ENCODE measurements at places on chromosomes 3 and 15. TPM values are rescaled to one million over a fixed set of nuclear protein-coding genes. Genes with fewer than 3 reads are reported as not detected.

DNA sequence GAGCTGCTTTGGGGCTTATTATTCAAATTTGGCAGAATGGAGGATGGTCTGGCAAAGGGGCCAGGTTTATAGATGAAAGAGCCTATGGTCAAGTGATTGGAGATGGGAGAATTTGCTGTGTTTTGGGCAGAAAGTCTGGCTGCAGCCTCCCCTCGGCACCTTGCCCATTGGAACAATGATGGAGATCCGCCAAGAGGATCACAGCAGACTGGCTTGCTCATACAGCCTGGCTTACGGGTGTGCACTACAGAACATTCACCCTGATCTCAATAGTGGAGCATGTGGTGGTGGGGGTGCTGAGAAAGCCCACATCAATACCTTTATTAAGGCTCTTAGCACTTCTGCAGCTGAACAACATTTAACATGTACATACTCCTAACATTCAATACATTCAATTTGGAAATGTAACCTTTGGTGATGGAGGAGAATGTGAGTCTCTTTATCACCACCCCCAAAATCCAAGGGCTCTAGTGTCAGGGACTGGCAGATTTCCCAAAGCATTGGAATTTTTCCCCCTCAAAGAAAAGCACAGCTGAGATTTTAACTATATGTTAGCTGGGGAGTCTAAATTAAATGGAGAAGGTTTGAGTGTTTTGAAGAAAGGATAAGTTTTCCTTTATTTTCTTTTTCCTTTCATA is 118.4 kb upstream of the TMC3 start:
- H3K4me1 ChIP-seq: no peaks in the 10 kb centered on the region
- no peak for DNase-seq
- H3K27ac ChIP-seq: no peak overlapping the region

DNA sequence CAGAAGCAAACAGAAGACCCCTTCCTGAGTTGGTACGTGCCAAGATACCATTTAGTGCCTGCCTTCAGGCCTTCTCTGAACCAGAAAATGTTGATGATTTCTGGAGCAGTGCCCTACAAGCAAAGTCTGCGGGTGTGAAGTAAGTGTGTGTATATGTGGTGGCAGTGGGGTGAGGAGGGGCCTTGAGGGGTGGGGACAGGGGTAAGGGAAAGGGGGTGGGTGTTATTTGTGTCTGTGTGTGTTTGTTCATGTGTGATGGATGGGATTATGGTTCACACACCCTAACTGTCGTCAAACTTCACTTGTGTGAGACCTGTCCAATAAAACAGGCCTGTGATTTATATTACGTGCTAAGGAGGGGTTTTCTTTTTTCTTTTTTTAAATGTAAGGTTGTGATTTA is 92.2 kb downstream of the USP13 start:
- no peaks in the 10 kb centered on the region for H3K36me3 ChIP-seq
- H3K27ac ChIP-seq: no peak overlapping the region
- no peaks in the 10 kb centered on the region for H3K27me3 ChIP-seq
- no peak overlapping the region for H3K4me3 ChIP-seq
- H3K4me1 ChIP-seq: no peaks in the 10 kb centered on the region
- no peak for DNase-seq

DNA sequence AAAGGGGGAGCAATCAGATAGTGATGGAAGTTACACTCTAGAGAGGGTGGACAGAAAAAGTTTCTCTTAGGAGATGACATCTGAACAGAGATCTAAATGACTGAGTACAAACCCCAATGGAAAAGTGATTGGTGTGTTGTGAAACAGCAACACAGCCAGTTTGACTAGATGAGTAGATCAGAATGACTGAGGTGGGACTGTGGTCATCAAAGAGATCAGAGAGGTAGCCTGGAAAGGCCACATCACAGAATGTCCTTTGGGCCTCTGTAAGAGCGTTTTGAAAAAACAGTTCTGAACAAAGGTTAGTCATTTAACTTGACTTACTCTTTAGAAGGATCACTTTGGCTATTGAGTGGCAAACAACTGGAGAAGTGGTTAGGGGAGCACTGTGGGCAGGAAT is 10.6 kb downstream of the LRRC58 start:
- peaks cover 35% of the 10 kb centered on the region for H3K36me3 ChIP-seq
- no peaks in the 10 kb centered on the region for H3K4me1 ChIP-seq
- no peak overlapping the region for H3K4me3 ChIP-seq
- no peaks in the 10 kb centered on the region for H3K27me3 ChIP-seq
- no peak overlapping the region for H3K27ac ChIP-seq

- H3K36me3 ChIP-seq: peaks cover 13% of the 10 kb centered on the region
- peak; percentile 45 for DNase-seq
- H3K27me3 ChIP-seq: no peaks in the 10 kb centered on the region
- peaks cover 39% of the 10 kb centered on the region for H3K4me1 ChIP-seq
- H3K4me3 ChIP-seq: peak overlapping the region; percentile 81
- H3K27ac ChIP-seq: peak overlapping the region; percentile 99
These were observed 515 bp downstream of the EIF4G1 start for GRCh38 chr3:184314700-184315542.

GRCh38 chr3:126459763-126460127 is 15.9 kb downstream of the ZXDC start:
- peaks cover 21% of the 10 kb centered on the region for H3K36me3 ChIP-seq
- H3K27ac ChIP-seq: no peak overlapping the region
- H3K4me1 ChIP-seq: no peaks in the 10 kb centered on the region
- no peak for DNase-seq
- no peak overlapping the region for H3K4me3 ChIP-seq

- peaks cover 78% of the 10 kb centered on the region for H3K4me1 ChIP-seq
- no peak overlapping the region for H3K4me3 ChIP-seq
- DNase-seq: no peak
- H3K36me3 ChIP-seq: no peaks in the 10 kb centered on the region
These were observed 30.4 kb downstream of the RARB start for GRCh38 chr3:25458420-25458814.

DNA sequence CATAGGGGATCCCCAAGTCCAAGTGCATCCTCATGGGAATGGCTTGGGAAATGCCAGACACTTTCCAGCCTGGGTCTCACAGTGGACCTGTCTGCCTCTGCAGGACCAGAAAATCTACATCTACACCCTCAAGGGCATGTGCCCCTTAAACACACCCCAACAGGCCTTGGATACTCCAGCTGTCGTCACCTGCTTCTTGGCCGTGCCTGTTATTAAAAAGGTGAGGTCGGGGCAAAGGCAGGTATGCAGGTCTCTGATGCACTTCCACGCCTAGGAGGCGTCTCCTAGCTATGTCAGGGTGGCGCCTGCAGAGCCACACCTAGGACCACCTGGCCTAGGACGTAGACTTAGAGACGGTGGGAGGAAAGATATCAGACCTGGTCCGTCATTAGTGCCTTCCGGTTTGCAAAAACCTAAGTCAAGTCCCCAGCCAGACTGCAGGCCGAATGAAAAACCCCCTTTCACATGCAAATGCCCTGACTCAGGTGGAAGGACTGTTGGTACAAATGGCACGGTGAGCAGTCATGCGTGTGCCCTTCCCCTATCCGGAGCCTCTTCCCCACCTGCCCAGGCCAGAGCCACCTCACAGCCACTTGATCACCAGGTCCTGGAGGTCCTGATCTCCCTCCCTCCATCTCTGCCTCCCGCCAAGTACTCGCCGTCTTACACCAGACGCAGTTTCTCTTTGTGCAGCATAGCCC is 143.5 kb downstream of the LRRK1 start:
- H3K4me3 ChIP-seq: no peak overlapping the region
- H3K4me1 ChIP-seq: no peaks in the 10 kb centered on the region
- H3K27ac ChIP-seq: no peak overlapping the region
- H3K27me3 ChIP-seq: no peaks in the 10 kb centered on the region
- no peak for DNase-seq

- H3K4me3 ChIP-seq: no peak overlapping the region
- H3K27me3 ChIP-seq: no peaks in the 10 kb centered on the region
- no peak overlapping the region for H3K27ac ChIP-seq
- DNase-seq: no peak
- no peaks in the 10 kb centered on the region for H3K36me3 ChIP-seq
These were observed 316.1 kb downstream of the TLE3 start for GRCh38 chr15:69781411-69782125.

GRCh38 chr3:6287088-6287875 is 573.6 kb upstream of the GRM7 start:
- no peak overlapping the region for H3K27ac ChIP-seq
- no peak overlapping the region for H3K4me3 ChIP-seq

- H3K4me1 ChIP-seq: no peaks in the 10 kb centered on the region
- H3K36me3 ChIP-seq: no peaks in the 10 kb centered on the region
- no peaks in the 10 kb centered on the region for H3K27me3 ChIP-seq
- DNase-seq: no peak
These were observed 591.7 kb downstream of the RSL24D1 start for GRCh38 chr15:54605043-54605442.

- DNase-seq: no peak
- no peaks in the 10 kb centered on the region for H3K27me3 ChIP-seq
- H3K27ac ChIP-seq: no peak overlapping the region
These were observed 15.4 kb downstream of the EID1 start for GRCh38 chr15:48893311-48893710.

- H3K36me3 ChIP-seq: no peaks in the 10 kb centered on the region
- no peak for DNase-seq
- no peaks in the 10 kb centered on the region for H3K27me3 ChIP-seq
- no peak overlapping the region for H3K27ac ChIP-seq
These were observed 146.6 kb downstream of the RBMS3 start for GRCh38 chr3:29427266-29428103.

GRCh38 chr3:149726716-149727407 is 25.4 kb downstream of the COMMD2 start:
- H3K27me3 ChIP-seq: no peaks in the 10 kb centered on the region
- no peaks in the 10 kb centered on the region for H3K4me1 ChIP-seq
- H3K4me3 ChIP-seq: no peak overlapping the region

DNA sequence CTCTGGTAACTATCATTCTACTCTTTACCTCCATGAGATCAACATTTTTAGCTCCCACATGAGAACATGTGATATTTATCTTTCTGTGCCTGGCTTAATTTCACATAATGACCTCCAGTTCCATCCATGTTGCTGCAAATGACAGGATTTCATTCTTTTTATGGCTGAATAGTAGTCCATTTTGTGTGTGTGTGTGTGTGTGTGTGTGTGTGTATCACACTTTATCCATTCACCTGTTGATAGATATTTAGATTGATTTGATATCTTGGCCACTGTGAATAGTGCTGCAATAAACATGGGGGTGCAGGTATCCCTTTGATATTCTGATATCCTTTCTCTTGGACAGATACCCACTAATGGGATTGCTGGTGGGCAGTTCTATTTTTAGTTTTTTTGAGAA is 18.3 kb downstream of the DLG1 start:
- no peaks in the 10 kb centered on the region for H3K4me1 ChIP-seq
- DNase-seq: no peak
- H3K27me3 ChIP-seq: no peaks in the 10 kb centered on the region
- H3K4me3 ChIP-seq: no peak overlapping the region
- H3K36me3 ChIP-seq: no peaks in the 10 kb centered on the region
- H3K27ac ChIP-seq: no peak overlapping the region

DNA sequence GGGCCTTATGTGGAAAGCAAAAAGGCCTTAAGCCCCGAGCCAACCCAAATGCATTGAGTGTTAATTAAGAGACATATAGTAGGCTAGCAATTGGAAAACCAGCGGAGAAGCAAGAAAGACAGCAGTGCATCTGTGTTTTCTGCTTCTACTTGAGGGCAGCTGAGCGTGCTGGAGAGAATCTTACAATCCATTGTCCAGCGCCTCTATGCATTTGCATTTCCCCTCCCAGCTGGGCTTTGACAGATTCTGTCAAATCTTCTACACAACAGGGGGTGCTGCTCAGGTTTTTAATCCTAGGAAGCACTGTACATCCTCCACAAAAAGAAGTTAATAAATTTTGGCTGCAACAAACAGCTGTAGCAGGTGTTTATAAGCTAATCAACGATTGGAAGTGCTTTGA is 23.9 kb downstream of the SSR3 start:
- DNase-seq: no peak
- H3K27me3 ChIP-seq: no peaks in the 10 kb centered on the region
- no peaks in the 10 kb centered on the region for H3K36me3 ChIP-seq
- H3K4me1 ChIP-seq: peaks cover 3% of the 10 kb centered on the region

- H3K36me3 ChIP-seq: no peaks in the 10 kb centered on the region
- no peak overlapping the region for H3K4me3 ChIP-seq
- no peak overlapping the region for H3K27ac ChIP-seq
- H3K4me1 ChIP-seq: no peaks in the 10 kb centered on the region
- no peak for DNase-seq
These were observed 44.6 kb upstream of the LMCD1 start for GRCh38 chr3:8457039-8457438.

DNA sequence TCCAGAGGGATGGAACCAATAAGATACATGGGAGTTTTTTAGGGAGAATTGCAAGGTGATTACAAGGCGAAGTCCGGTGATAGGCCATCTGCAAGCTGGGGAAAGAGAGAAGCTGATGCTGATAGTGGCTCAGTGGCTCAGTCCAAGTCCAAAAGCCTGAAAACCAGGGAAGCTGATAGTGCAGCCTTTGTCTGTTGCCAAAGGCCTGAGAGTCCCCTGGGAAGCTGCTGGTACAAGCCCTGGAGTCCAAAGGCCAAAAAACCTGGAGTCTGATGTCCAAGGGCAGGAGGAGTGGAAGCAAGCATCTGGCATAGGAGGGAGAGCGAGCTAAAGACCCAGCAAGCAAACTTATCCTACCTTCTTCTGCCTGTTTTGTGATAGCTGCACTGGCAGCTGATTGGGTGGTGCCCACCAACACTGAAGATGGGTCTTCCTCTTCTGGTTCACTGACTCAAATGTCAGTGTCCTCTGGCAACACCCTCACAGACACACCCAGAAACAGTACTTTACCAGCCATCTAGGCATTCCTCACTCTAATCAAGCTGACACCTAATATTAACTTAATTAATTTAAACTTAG is 16.7 kb downstream of the TFG start:
- no peaks in the 10 kb centered on the region for H3K27me3 ChIP-seq
- no peak overlapping the region for H3K4me3 ChIP-seq
- no peaks in the 10 kb centered on the region for H3K36me3 ChIP-seq
- no peaks in the 10 kb centered on the region for H3K4me1 ChIP-seq
- DNase-seq: no peak

- H3K27me3 ChIP-seq: no peaks in the 10 kb centered on the region
- H3K36me3 ChIP-seq: no peaks in the 10 kb centered on the region
- no peak overlapping the region for H3K27ac ChIP-seq
- H3K4me3 ChIP-seq: no peak overlapping the region
- no peak for DNase-seq
These were observed 44.7 kb upstream of the APEH start for GRCh38 chr3:49629451-49629850.

GRCh38 chr3:34646911-34647460 is 848.6 kb downstream of the PDCD6IP start:
- DNase-seq: no peak
- H3K4me1 ChIP-seq: no peaks in the 10 kb centered on the region
- no peak overlapping the region for H3K27ac ChIP-seq

- no peak overlapping the region for H3K27ac ChIP-seq
- no peak overlapping the region for H3K4me3 ChIP-seq
- no peak for DNase-seq
- H3K36me3 ChIP-seq: no peaks in the 10 kb centered on the region
- H3K4me1 ChIP-seq: no peaks in the 10 kb centered on the region
- no peaks in the 10 kb centered on the region for H3K27me3 ChIP-seq
These were observed 50.0 kb downstream of the FGF7 start for GRCh38 chr15:49473031-49473430.

The GRM7 gene
- 0.09 TPM for total RNA-seq

The C2CD4B gene
- 0.15 TPM for total RNA-seq

The DIPK2A gene
- total RNA-seq: 40.1 TPM

The FAM43A gene
- total RNA-seq: 33.6 TPM

The LRRC2 gene
- total RNA-seq: 0.26 TPM

The GLCE gene
- total RNA-seq: 26.1 TPM

The STARD9 gene
- 1.4 TPM for total RNA-seq

The DPPA2 gene
- not detected for total RNA-seq

The PTPN23 gene
- 134 TPM for total RNA-seq

The SLC6A1 gene
- total RNA-seq: 34.4 TPM
